ENCODE measurements at places on chromosomes 16 and 17. TPM values are rescaled to one million over a fixed set of nuclear protein-coding genes. Genes with fewer than 3 reads are reported as not detected.

DNA sequence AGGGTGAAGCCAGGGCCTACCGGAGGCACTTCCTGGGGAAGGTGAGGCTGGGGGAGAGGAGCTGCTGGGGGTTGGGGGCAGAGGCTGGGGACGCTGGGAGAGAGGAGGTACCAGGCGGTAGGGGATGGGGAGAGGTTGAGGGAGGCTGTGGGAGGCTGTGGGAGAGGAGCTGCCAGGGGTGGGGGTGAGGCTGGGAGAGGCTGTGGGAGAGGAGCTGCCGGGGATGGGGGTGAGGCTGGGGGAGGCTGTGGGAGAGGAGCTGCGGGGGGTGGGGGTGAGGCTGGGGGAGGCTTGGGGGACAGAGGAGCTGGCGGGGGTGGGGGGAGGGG is 99.4 kb downstream of the OR1D5 start:
- no peaks in the 10 kb centered on the region for H3K27me3 ChIP-seq
- H3K27ac ChIP-seq: no peak overlapping the region
- no peak for DNase-seq
- H3K4me1 ChIP-seq: no peaks in the 10 kb centered on the region
- no peaks in the 10 kb centered on the region for H3K36me3 ChIP-seq
- no peak overlapping the region for H3K4me3 ChIP-seq

DNA sequence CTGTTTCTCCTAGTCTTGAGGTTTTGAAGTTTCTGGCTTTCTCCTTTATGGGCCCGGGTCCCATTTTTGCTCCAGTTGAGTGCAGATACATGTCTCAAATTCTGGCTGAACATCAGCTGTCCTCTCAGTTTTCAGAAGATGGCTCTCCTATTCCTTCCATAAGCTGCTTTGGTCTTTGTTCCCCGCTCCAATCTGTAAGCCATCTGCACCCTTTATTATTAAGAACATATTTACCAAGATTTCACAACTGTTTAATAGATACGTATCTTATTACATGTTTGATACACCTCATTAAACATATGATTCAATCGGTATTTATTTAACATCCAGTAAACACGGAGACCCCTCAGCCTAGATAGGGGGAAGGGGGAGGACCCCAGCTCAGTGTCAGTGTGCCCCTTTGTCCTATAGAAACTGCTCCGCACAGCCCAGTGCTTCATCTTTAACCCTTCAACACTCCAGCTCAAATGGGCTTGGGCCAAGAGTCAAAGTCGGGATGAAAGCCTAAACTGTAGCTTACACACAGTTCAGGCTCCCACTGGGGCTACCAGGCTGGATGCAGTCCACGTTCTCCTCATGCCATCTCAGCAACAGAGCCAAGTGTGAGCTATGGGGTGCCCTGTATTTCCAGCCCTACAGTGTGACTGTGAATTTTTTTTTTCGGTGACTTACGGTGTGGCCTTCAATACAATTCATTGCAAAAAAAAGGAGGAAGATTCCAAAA is 166.0 kb upstream of the ZFHX3 start:
- H3K4me1 ChIP-seq: no peaks in the 10 kb centered on the region
- no peaks in the 10 kb centered on the region for H3K27me3 ChIP-seq
- H3K27ac ChIP-seq: no peak overlapping the region
- no peak for DNase-seq
- no peaks in the 10 kb centered on the region for H3K36me3 ChIP-seq
- H3K4me3 ChIP-seq: no peak overlapping the region

GRCh38 chr17:65855245-65855644 is 293.8 kb upstream of the AXIN2 start:
- no peak for DNase-seq
- no peaks in the 10 kb centered on the region for H3K4me1 ChIP-seq
- no peak overlapping the region for H3K4me3 ChIP-seq
- no peak overlapping the region for H3K27ac ChIP-seq

DNA sequence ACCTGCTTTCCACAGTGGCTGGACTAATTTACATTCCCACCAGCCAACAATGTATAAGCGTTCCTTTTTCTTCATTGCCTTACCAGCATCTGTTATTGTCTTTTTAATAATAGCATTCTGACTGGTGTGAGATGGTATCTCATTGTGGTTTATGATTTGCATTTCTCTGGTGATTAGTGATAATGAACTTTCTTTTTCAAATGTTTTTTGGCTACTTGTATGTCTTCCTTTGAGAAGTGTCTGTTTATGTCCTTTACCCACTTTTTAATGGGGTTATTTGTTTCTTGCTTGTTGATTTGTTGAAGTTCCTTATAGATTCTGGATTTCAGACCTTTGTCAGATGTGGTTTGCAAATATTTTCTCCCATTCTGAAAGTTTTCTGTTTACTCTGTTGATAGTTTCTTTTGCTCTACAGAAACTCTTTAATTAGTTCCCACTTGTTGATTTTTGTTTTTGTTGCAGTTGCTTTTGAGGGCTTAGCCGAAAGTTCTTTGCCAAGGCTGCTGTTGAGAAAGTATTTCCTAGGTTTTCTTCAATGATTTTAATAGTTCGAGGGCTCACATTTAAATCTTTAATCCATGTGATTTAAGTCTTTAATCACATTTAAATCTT is 26.8 kb downstream of the ITGAM start:
- no peaks in the 10 kb centered on the region for H3K4me1 ChIP-seq
- no peak overlapping the region for H3K4me3 ChIP-seq
- H3K27ac ChIP-seq: no peak overlapping the region
- no peaks in the 10 kb centered on the region for H3K27me3 ChIP-seq

- no peaks in the 10 kb centered on the region for H3K36me3 ChIP-seq
- H3K27ac ChIP-seq: no peak overlapping the region
- DNase-seq: no peak
- no peaks in the 10 kb centered on the region for H3K27me3 ChIP-seq
Measured at GRCh38 chr17:10993126-10993525, 155.2 kb upstream of the PIRT start.

DNA sequence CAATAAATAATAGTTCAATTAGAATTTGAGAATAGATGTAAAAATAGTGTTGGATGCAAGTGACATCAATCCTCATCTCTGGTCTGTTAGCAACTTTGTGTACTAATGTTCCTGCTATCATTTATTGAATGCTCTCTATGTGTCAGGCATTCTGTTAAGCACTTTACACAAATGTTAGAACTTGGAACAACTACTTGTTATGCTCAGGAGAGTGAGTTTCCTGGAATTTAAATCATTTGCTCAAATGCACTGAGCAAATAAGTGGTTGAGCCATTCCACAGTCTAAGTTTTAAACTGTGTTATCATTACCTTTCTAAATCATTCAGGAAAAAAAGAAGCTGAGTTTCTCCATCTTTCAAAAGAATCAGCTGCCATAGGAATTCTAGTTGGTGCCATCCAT is 1327.3 kb upstream of the GOT2 start:
- H3K27me3 ChIP-seq: no peaks in the 10 kb centered on the region
- no peaks in the 10 kb centered on the region for H3K4me1 ChIP-seq
- no peak overlapping the region for H3K27ac ChIP-seq
- H3K4me3 ChIP-seq: no peak overlapping the region
- H3K36me3 ChIP-seq: no peaks in the 10 kb centered on the region
- DNase-seq: no peak

DNA sequence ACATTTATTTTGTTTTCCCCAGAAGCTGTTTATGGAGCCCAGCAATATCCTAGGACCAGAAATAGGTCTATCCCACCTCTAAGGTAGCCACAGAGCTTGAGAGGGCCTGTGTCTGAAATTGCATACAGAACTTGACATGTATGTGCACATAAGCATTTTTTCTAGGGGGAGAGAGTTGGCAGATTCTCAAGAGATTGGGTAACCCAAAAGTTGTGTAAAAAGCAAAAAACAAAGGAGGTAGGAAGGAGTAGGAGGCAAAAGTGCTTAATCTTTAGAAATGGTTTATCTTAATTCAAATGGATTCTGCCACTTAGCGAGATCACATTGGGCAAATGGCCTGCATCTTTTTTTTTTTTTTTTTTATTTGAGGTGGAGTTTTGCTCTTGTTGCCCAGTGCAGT is 3.5 kb downstream of the PLK1 start:
- H3K4me1 ChIP-seq: peaks cover 7% of the 10 kb centered on the region
- H3K4me3 ChIP-seq: no peak overlapping the region
- H3K27me3 ChIP-seq: no peaks in the 10 kb centered on the region
- no peak overlapping the region for H3K27ac ChIP-seq
- peaks cover 37% of the 10 kb centered on the region for H3K36me3 ChIP-seq
- no peak for DNase-seq

DNA sequence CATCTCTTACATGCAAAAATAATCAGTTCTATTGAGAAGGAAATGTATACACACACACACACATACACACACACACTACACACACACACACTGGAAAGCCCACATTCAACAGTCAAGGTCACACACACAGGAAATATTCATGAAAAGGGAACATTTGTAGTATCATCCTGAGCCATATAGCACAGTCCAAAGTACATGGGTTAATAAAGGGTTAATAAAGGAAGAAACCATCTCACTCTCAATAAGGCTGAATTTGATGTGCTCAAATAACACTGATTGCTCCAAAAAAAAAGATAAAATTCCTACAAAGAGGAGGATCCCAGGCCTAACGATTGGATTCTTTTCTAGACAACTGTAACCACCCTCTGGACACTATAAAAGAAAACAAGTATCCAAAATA is 164.7 kb downstream of the SLC39A11 start:
- no peak overlapping the region for H3K4me3 ChIP-seq
- H3K4me1 ChIP-seq: no peaks in the 10 kb centered on the region
- H3K27me3 ChIP-seq: no peaks in the 10 kb centered on the region

- no peak overlapping the region for H3K27ac ChIP-seq
- H3K27me3 ChIP-seq: no peaks in the 10 kb centered on the region
- no peak overlapping the region for H3K4me3 ChIP-seq
- no peaks in the 10 kb centered on the region for H3K36me3 ChIP-seq
- no peaks in the 10 kb centered on the region for H3K4me1 ChIP-seq
Measured at GRCh38 chr17:65975878-65976277, 216.1 kb downstream of the CEP112 start.

DNA sequence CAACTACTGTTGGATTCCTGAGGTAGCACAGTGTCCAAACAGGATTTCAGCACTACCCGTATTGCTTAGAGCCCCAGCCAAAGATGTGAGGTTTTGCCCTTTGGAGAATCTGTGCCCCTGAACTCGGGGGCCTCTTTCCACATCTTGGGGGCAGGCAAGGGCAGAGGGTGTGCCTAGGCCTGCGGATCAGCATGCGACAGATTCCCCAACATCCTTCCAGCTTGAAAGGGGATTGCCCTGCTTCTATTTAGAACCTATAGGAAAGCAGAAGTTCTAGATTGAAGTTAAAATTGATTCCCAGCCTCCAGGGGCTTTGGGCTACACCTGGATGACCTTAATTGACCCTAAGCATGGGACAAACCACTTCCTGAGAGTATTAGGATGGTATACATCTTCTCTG is 19.6 kb downstream of the NOD2 start:
- H3K4me3 ChIP-seq: no peak overlapping the region
- H3K36me3 ChIP-seq: no peaks in the 10 kb centered on the region
- no peak overlapping the region for H3K27ac ChIP-seq
- no peaks in the 10 kb centered on the region for H3K27me3 ChIP-seq

- H3K27me3 ChIP-seq: no peaks in the 10 kb centered on the region
- no peaks in the 10 kb centered on the region for H3K36me3 ChIP-seq
- no peaks in the 10 kb centered on the region for H3K4me1 ChIP-seq
- H3K27ac ChIP-seq: no peak overlapping the region
- no peak overlapping the region for H3K4me3 ChIP-seq
Measured at GRCh38 chr16:85252014-85252413, 139.7 kb upstream of the CIBAR2 start.

- no peak for DNase-seq
- no peaks in the 10 kb centered on the region for H3K27me3 ChIP-seq
- no peak overlapping the region for H3K4me3 ChIP-seq
- peaks cover 6% of the 10 kb centered on the region for H3K36me3 ChIP-seq
Measured at GRCh38 chr16:21989751-21990150, 11.2 kb downstream of the PDZD9 start.

DNA sequence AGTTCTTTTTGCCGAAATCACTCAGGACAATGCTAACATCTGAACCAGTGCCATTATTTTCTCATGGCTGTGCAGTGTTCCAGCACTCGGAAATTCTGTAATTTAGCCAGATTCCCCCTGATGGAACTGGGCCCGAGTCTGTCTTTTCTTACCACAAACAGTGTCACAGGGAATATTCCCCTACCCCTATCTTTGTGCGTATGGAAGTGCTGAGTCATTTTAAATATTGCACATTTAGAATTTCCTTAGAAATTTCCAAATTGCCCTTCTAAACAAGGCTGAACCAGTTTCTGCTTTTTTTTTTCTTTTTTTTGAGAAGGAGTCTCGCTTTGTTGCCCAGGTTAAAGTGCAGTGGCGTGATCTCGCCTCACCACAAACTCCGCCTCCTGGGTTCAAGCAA is 88.0 kb upstream of the CREBBP start:
- H3K36me3 ChIP-seq: peaks cover 13% of the 10 kb centered on the region
- H3K27ac ChIP-seq: no peak overlapping the region
- no peak for DNase-seq
- H3K4me1 ChIP-seq: no peaks in the 10 kb centered on the region
- H3K27me3 ChIP-seq: no peaks in the 10 kb centered on the region

DNA sequence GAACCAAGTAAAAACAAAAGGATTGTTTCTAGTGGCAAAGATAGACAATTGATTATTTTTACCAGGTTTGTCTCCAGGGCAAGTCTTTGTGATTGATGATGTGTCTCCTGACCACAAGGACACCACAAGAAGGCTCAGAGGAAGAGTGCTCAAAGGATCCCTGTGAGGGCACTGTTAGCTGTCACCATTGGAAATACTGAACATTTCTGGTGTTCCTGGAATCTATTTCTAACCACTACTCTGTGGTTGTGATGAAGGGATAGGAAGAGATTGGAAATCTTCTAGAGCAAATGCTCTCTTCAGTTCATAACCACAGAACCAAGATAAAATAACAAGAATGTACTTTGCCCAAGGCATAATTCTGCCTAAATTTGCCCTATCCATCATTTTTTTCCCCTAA is 15.3 kb downstream of the RNF43 start:
- no peak overlapping the region for H3K4me3 ChIP-seq
- H3K36me3 ChIP-seq: no peaks in the 10 kb centered on the region
- no peak for DNase-seq

DNA sequence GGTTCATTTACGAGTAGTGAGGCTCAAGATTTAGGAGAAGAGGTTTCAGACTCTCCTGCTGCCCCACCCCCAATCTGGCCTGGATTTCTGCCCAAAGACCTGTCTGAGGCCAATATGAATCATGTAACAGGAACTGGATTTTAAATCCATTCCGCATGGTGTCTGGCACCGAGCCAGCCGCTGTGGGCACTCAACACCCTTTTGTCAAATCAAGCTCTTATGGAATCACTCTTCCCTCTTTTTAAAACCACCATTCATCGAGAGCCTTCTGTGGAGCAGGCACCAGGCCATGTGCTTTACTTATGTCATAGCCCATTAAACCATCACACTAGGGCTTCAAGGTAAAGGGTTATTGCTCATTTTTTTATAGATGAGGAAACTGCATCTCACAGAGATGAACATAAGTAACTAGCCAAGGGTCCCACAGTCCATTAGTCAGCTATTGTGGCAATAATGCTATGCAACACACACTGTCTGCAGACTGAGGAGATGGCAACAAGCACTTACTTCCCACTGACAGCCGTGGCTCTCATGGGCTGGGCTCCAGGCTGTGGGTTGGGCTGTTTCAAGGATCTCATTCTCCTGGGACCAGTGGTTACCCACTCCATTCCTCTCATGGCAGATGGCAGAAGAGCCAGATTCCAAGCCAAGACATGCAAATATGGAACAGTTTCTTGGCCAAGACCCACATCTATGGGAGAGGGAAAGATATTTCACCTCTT is 93.6 kb downstream of the WSCD1 start:
- no peaks in the 10 kb centered on the region for H3K27me3 ChIP-seq
- no peak for DNase-seq
- H3K4me1 ChIP-seq: no peaks in the 10 kb centered on the region
- H3K4me3 ChIP-seq: no peak overlapping the region
- H3K27ac ChIP-seq: no peak overlapping the region

Gene YBX2
- total RNA-seq: not detected

Gene ARHGAP27
- 73.8 TPM for total RNA-seq

Gene ZNF597
- total RNA-seq: 5.1 TPM

All from upper lobe of right lung (tissue), 1 donor.